ENCODE measurements at places on chromosomes 3 and 15.

- no peak for DNase-seq
Measured at GRCh38 chr3:100570811-100571210, 38.6 kb upstream of the ADGRG7 start.

- DNase-seq = no peak
Measured at GRCh38 chr3:11510356-11510755, 133.4 kb downstream of the VGLL4 start.

- peak; percentile 39 for DNase-seq
Measured at GRCh38 chr3:45225465-45226205, 452 bp downstream of the TMEM158 start.

DNA sequence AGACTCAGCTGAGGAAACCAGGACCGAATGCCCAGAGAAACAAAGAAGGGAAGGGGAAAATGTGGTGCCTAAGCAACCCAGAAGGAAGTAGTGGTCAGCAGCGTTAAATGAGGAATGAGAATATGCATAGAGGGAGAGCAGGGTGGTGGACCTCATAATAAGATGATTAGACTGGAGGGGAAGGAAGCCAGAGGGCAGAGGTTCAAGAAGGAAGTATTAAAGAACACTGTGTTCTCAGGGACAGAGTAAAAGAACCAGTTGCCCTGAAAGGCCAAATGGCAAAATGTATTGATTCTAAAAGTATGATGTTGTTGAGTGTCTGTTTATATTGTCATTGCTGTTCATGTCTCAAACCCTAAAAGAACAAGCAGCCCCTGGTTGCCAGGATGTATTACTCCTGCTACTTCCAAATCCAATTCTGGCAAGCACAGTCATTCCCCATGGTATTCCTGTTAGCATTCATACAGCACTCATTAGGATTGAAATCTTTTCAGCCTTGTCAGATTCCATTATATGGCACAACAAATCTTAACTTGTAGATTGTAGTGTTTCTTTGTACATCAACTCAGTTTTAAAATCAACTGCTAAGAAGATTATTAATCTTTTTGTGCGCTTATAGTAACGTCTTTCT is 23.4 kb downstream of the P2RY1 start:
- no peak for DNase-seq

Measured in activated naive CD4-positive, alpha-beta T cell treated with anti-CD3 and anti-CD28 coated beads for 36 hours (primary cell).